ENCODE measurements at places on chromosomes 7 and 10.

DNA sequence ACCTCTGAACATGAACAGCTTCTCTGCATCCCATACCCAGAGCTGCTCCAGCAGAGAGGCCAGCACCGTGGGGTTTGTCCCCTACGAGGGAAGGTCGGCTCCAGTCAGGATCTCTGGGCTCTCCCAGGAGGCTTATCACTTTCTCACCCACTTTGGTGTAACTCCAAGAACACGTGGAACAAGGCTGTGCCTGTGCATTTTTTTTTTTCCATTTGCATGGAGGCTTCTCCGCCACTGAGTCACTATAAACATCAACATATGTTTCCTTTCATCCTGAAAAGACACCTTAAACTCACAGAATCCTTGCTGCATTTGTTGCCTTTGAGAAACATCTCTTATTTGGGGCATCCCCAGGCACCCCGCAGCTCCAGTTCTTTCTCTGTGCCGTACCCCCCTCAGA is 29.4 kb upstream of the ECHDC3 start:
- no peaks in the 10 kb centered on the region for H3K4me1 ChIP-seq
- no peak overlapping the region for H3K4me3 ChIP-seq
- no peak for DNase-seq
- H3K36me3 ChIP-seq = no peaks in the 10 kb centered on the region
- no peaks in the 10 kb centered on the region for H3K27me3 ChIP-seq

GRCh38 chr10:27638071-27638750 is 107.4 kb downstream of the MKX start:
- DNase-seq = no peak
- no peak overlapping the region for H3K4me3 ChIP-seq
- no peaks in the 10 kb centered on the region for H3K4me1 ChIP-seq
- no peak overlapping the region for H3K27ac ChIP-seq
- H3K36me3 ChIP-seq = no peaks in the 10 kb centered on the region

- H3K4me1 ChIP-seq = peaks cover 2% of the 10 kb centered on the region
- no peaks in the 10 kb centered on the region for H3K36me3 ChIP-seq
- peaks cover under 1% of the 10 kb centered on the region for H3K27me3 ChIP-seq
- H3K4me3 ChIP-seq = no peak overlapping the region
- DNase-seq = no peak
Observed at GRCh38 chr7:139476139-139476538, 7.3 kb downstream of the KLRG2 start.

- DNase-seq = no peak
- H3K36me3 ChIP-seq = peaks cover 61% of the 10 kb centered on the region
- no peaks in the 10 kb centered on the region for H3K4me1 ChIP-seq
- H3K4me3 ChIP-seq = no peak overlapping the region
Observed at GRCh38 chr10:101812606-101813005, 5.6 kb downstream of the OGA start.

GRCh38 chr10:78576276-78576675 is 492.5 kb upstream of the ZMIZ1 start:
- H3K4me3 ChIP-seq = no peak overlapping the region
- no peaks in the 10 kb centered on the region for H3K36me3 ChIP-seq
- no peaks in the 10 kb centered on the region for H3K27me3 ChIP-seq

- peak overlapping the region; percentile 93 for H3K4me3 ChIP-seq
- no peak for DNase-seq
- H3K27me3 ChIP-seq = no peaks in the 10 kb centered on the region
- H3K27ac ChIP-seq = peak overlapping the region; percentile 57
- H3K4me1 ChIP-seq = no peaks in the 10 kb centered on the region
- peaks cover 12% of the 10 kb centered on the region for H3K36me3 ChIP-seq
Observed at GRCh38 chr7:66921396-66921917, 432 bp downstream of the TMEM248 start.

DNA sequence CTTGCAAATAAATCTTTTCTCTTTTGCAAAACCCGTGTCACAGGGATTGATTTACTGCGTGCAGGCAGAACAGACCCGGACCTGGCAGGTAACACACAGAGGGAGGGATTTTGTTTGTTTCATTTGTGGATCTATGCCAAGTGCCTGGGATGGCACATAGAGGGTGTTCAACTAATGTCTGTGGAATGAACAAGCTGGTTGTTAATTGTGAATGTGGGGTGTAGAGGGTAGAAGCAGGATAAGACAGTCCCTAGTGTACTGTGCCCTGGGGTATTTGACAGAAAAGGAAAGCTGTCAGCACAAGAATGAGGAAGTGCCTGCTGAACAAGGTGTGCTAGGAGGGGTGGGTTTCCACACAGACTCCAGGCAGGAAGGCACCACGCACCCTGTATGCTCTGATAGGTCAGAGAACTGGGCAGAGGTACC is 331.8 kb downstream of the CALN1 start:
- no peak overlapping the region for H3K27ac ChIP-seq
- no peaks in the 10 kb centered on the region for H3K27me3 ChIP-seq
- no peaks in the 10 kb centered on the region for H3K4me1 ChIP-seq
- H3K4me3 ChIP-seq = no peak overlapping the region
- H3K36me3 ChIP-seq = no peaks in the 10 kb centered on the region
- no peak for DNase-seq

DNA sequence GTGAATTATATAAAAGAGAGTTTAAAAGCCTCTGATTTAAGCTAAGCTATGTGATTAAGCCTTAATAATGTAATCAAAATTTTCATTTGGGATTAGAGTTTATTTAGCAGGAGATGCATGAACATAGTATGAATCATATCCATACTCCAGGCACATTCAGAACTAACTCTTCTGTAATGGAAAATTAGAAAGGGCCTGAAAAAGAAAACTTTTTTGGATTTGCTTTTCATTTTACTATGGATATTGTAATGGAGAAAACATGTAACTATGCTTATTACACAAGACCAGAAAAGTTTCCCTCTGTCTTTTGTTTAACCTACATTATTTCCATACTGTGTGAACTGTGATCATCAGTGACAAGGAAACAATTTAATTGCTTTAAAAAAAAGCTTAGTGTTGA is 22.0 kb downstream of the TES start:
- peaks cover 26% of the 10 kb centered on the region for H3K27me3 ChIP-seq
- peaks cover 2% of the 10 kb centered on the region for H3K4me1 ChIP-seq
- no peak overlapping the region for H3K27ac ChIP-seq

- no peaks in the 10 kb centered on the region for H3K27me3 ChIP-seq
- no peaks in the 10 kb centered on the region for H3K4me1 ChIP-seq
- no peak for DNase-seq
- no peaks in the 10 kb centered on the region for H3K36me3 ChIP-seq
Observed at GRCh38 chr10:90718182-90718581, 139.7 kb downstream of the HTR7 start.

- no peak overlapping the region for H3K4me3 ChIP-seq
- no peaks in the 10 kb centered on the region for H3K27me3 ChIP-seq
- DNase-seq = no peak
Observed at GRCh38 chr7:46559194-46559832, 638.2 kb upstream of the IGFBP3 start.

GRCh38 chr10:73911553-73912004 is 647 bp downstream of the PLAU start:
- no peaks in the 10 kb centered on the region for H3K36me3 ChIP-seq
- H3K4me1 ChIP-seq = peaks cover 8% of the 10 kb centered on the region
- H3K4me3 ChIP-seq = peak overlapping the region; percentile 85
- peaks cover 43% of the 10 kb centered on the region for H3K27me3 ChIP-seq
- no peak for DNase-seq
- no peak overlapping the region for H3K27ac ChIP-seq

DNA sequence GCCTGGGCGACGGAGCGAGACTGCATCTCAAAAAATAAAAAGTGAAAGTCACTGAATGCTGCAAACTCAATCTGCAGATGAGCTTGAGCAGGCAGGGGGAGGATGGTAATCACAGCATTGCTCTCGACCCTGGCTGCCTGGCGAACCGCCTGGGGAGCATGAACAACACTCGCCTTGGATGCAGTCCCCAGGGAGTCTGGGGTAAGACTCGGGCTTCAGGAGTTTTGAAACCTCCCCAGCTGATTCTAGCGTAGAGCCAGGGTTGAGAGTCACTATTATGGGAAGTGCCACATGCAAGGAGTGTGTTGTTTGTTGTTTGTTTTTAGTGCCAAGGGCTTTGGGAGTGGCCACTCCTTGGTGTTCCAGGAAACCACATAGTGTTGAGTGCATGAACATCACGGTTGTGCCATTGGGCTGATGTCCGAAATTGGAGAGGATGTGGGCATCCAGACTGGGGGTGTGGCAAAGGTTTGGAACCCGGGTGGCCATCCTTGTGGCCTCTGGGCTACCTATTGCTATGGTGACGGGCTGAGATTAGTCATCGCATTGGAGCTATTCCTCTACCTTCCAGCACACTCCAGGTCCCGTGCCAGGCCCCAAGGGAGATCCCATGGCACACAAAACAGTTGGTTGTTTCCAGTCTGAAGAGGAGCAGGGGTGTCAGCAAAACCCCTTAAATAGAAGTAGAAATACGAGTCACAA is 92.6 kb downstream of the RGS10 start:
- H3K27ac ChIP-seq = no peak overlapping the region
- no peaks in the 10 kb centered on the region for H3K27me3 ChIP-seq
- DNase-seq = no peak
- H3K4me1 ChIP-seq = no peaks in the 10 kb centered on the region
- no peaks in the 10 kb centered on the region for H3K36me3 ChIP-seq

DNA sequence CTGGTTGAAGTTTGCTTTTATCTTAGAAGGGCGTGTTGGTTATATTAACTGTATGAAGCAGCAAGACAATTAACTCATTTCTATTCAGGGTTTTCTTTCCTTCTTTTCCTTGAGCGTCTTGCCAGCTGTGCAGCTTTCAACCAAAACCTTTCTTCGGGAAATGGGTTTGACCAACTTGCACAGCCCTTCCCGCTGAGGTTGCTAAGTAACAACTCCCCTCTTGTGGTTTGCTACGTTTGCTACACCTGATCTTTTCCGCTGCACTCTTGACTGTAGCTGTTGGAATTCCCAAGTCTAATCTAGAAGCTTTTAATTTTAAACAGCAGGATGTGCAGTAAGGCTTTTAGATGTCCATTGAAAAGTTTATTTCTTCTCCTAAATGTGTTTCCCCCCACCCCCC is 116.9 kb downstream of the CDCA7L start:
- peak; percentile 60 for DNase-seq
- H3K4me3 ChIP-seq = no peak overlapping the region
- no peak overlapping the region for H3K27ac ChIP-seq
- H3K4me1 ChIP-seq = no peaks in the 10 kb centered on the region
- H3K27me3 ChIP-seq = peaks cover 31% of the 10 kb centered on the region

- peaks cover 5% of the 10 kb centered on the region for H3K4me1 ChIP-seq
- H3K27me3 ChIP-seq = peaks cover 9% of the 10 kb centered on the region
- peak overlapping the region; percentile 83 for H3K4me3 ChIP-seq
- H3K27ac ChIP-seq = no peak overlapping the region
Observed at GRCh38 chr10:21173802-21174714, 276.9 kb upstream of the NEBL start.

DNA sequence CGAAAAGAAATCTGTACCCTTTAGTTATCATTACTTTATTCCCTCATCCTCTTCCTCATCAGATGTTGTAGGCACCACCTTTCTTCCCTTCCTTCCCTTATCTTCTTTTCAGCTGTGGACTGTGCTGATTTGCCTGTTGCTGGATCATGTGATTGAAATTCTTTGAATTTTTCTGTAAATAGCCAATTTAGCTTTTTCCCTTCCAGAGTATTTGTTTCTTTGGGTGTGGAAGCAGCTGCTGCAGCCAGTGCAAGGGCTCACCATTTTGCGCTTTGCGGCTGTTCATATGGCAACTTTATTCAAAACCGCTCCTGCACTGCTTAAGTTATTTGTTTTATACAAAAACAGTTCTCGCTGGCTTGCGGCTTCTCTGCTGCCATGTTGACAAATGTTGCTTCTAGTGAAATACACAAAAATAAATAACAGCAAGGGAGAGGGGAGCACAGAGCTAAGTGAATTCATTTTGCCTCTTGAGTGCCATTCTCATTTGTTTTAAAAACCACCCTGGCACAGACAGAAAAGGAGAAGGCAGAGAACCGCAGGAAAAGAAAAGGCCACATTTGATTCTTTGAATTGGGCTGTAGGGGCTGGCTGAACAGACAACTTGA is 151.2 kb downstream of the AUTS2 start:
- H3K27ac ChIP-seq = no peak overlapping the region
- no peak overlapping the region for H3K4me3 ChIP-seq
- H3K36me3 ChIP-seq = no peaks in the 10 kb centered on the region
- H3K27me3 ChIP-seq = no peaks in the 10 kb centered on the region
- peaks cover 16% of the 10 kb centered on the region for H3K4me1 ChIP-seq

DNA sequence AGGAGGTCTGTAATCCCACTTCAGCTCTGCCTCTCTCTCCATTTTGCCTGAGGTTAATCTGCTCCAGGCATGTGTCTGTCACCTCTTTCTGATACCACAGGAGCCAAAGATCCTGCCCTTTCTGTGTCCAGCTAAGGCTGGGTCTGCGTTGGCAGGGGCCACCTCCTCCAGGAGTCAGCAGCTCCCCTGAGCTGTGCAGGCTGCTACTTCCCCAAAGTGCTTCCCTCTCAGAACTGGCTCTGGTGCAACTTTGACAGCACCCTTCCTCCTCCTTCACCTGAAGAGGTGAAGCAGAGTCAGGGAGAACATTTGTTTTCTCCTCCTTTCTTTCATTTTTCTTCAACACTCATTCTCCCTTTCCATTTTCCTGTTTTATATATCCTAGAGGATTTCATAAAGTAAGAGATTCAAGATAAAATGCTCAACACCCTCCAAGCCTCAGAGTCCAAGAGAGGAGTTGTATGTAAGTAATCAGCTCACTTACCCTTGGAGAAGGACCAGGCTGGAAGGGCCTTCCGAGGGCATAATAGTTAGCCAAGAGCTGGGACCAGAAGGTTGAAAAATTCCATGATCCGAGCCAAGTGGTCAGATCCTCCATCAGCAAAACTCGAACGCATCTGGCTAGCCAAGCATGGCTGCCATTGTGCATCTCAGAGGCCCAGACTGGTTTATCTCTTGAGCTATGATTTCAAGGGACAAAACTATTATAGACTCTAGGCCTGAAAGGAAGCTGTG is 257.3 kb downstream of the PTEN start:
- DNase-seq = no peak
- H3K36me3 ChIP-seq = no peaks in the 10 kb centered on the region
- peaks cover 16% of the 10 kb centered on the region for H3K4me1 ChIP-seq
- H3K27ac ChIP-seq = no peak overlapping the region
- H3K27me3 ChIP-seq = peaks cover 34% of the 10 kb centered on the region
- no peak overlapping the region for H3K4me3 ChIP-seq

DNA sequence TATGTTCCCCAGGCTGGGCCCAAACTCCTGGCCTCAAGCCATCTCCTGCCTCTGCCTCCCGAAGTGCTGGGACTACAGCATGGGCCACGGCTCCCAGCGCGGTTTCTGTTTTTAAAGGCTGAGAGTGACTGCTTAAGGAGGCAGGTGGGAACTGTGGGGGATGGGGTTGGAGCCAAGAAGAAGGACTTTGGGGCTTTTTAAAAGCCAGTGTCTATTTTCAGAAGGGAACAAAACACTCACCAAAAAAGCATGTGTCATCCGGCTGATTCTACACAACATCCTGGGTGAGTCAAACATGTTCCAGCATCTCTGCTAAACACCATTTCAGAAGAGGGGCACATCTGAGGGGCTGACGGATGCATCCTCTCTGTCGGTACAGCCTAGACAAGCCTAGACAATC is 824.5 kb downstream of the TYW1 start:
- H3K4me1 ChIP-seq = peaks cover 3% of the 10 kb centered on the region
- DNase-seq = no peak
- no peak overlapping the region for H3K4me3 ChIP-seq
- no peaks in the 10 kb centered on the region for H3K36me3 ChIP-seq

GRCh38 chr10:5563321-5563961 is 38.7 kb downstream of the CALML3 start:
- H3K36me3 ChIP-seq = no peaks in the 10 kb centered on the region
- peak; percentile 37 for DNase-seq
- no peak overlapping the region for H3K4me3 ChIP-seq
- no peaks in the 10 kb centered on the region for H3K4me1 ChIP-seq
- peak overlapping the region; percentile 44 for H3K27ac ChIP-seq

- H3K4me3 ChIP-seq = no peak overlapping the region
- no peak overlapping the region for H3K27ac ChIP-seq
- no peaks in the 10 kb centered on the region for H3K4me1 ChIP-seq
- no peaks in the 10 kb centered on the region for H3K36me3 ChIP-seq
- no peak for DNase-seq
Observed at GRCh38 chr10:9198611-9199010, 1144.1 kb downstream of the GATA3 start.

All from endodermal cell (in vitro differentiated cells).